ENCODE measurements at places on chromosomes 16 and 17.

DNA sequence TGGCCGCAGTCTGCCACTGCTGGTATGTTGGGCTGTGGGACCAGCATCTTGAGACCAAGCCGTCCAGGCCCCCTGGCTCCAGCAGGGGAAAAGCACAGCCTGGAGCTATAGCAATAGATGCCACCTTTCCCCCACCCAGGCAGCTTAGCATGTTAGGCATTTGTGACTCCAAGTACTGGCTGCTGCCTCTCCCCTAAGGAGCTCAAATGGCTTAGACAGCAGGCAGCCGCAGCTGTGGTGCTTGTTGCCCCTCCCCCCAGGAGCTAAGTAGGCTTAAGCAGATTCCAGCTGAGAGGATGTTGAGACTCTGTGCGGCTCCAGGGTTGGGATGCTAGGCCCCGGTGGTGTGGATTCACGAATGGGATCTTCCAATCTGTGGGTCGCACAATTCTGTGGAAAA lies 88.8 kb upstream of the ANKFN1 start:
- DNase-seq = no peak

GRCh38 chr17:29058391-29058790 lies 15.4 kb downstream of the PIPOX start:
- DNase-seq = no peak

DNA sequence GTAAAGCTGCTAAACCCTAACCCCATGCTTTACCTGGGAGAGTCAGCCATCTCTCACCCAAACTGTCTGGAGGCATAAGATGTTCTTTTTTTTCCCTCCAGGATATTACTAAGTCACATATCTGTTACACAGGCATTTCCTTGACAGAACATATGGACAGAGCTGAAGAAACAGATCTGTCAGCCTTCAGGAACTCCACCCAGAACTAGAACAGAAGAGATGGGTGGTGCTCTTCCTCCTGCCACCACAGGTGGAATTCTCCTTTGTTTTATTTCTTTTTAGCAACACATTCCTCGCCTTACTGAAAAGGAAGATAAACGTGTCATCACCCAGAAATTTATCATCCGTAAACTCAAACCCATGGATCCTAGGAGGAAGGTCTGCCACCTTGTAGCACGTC lies 8.8 kb downstream of the MYCBPAP start:
- DNase-seq = no peak

DNA sequence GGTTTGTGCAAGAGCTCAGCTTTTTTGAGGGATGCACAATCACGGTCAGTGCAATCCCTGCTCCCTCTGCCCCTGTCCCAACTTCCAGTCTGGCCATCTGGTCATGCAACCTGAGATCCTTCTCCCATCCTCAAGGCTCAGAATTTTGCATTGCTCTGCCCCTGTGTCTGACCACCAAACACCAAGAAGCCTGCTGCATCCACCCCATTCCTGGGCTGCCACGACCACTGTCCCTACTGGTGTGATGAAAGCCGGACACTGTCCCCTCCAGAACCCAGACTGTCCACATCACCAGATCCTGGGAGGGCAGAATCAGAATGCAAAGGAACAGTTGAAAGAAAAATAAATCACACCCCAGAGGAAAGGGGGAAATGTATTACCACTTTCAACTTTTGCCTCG lies 231.0 kb downstream of the C16orf78 start:
- DNase-seq = no peak

DNA sequence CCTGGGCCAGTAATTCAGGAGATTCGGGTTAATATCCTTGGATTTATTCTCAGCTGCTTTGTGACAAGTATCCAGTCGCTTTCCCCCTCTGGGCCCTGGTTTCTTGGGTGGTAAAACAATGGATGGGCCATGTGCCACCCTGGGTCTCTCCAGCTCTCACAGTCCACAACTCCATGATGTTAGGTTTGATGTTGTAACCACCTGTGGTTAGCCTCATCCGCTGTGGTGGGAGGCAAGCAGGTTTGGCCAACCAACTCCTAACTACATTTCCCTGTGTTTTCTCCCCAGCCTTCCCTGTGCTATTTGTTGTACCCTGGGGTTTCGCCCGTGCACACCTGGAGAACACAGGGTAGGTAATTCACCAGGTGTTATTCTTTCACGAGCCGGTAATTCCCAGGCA lies 35.1 kb downstream of the GLP2R start:
- DNase-seq = no peak

DNA sequence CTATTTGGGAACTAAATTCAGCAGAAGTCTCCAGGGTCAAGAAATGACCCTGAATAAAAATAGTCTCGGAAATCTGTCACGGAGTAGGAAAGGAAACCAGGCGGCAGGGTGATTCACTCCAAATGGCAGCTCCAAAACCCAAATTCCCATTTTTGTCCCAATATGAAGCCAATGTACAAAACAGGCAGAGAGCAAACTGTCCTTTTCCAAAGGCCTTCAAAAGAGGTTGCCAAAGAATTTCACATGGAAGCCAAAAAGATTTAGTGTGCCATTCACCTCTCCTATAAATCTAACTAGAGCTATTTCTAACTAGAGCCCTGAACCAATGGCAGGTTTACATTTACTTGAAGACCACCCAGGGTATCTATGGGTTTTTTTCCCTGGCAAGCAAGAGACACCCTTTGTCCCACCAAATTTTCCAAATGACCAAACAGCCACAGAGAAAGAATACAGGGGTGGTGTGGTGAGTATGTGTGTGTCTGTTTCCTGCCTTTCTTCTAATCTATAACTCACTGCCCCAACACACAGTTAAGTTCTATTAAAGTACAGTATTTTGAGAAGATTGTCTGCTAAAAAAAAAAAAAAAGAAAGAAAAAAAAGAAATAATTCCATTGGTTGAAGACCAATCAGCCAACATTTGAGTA lies 6.8 kb downstream of the MYO1D start:
- DNase-seq = no peak

GRCh38 chr16:85660843-85661739 lies 27.7 kb downstream of the GINS2 start:
- DNase-seq = no peak

GRCh38 chr17:64413513-64413912 lies 22.9 kb upstream of the PECAM1 start:
- no peak for DNase-seq

DNA sequence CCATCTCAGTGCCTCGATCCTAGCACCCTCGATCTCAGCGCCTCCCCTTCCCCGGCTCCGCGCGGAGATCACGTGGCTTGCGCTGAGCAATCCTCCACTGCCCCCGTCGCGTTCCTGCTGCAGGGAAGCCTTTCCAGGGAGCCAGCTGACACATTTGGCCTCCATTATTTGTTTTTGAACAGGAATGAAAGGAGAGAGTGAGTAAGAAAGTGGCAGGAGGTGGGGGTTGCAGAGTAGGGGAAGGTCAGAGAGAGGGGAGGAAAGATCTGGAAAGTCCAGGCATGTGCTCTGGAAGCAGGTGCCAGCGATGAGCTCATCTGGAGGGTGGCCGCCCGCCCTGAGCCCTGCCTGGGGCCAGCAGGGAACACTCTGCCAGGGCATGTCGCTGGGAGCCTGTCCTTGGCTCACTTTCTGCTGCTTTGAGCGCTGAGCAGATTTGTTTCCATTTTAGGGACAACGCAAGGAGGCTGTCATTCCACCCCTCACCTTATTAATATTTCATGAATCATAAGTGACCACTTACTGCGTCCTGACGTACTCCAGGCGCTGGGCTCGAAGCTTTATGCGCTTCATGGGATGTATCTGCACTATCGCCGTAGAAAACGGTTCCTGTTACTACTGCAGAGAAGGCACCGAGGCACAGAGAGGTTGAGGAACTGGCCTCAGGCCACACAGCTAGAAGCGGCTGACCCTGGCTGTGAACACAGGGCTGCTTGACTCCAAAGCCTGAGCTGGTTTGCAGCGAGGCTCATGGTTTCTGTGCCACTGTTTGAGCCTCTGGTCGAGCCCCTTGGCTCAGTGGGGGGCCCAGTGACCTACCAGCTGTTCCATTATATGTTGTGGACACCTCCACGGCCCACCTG lies 283.1 kb downstream of the SEC14L1 start:
- no peak for DNase-seq

- no peak for DNase-seq
These were observed 31.8 kb downstream of the PITPNM3 start for GRCh38 chr17:6524520-6524919.

DNA sequence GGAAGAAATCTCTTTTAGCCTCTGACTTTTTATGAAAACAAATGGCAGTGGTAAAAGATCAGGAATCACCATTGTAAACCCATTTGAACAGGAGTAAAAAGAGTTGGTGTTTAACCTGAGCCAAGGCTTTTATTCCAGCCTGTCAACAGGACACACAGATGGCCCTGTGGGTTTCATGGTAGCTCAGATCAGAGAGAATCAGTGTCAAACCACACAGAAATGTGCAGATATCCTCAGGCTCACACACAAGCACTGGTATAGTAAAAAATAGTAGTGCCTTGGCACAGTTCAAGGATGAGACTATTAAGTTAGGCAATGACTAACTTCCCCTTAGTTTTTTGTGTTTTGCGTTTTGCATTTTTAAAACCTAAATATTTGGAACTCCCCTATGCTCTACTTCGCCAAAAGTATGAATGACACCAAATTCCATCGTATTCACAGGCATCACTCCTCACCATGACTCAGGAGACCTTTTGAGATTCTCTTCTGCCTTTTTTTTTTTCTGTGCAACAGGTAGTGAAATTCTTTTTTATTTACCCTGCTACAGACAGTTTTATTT lies 1200.0 kb downstream of the CDH11 start:
- DNase-seq = no peak

- DNase-seq = no peak
These were observed 95.3 kb downstream of the SOCS1 start for GRCh38 chr16:11160676-11161115.

GRCh38 chr17:56835264-56835585 lies 1.3 kb downstream of the DGKE start:
- no peak for DNase-seq

GRCh38 chr16:28304214-28304613 lies 11.9 kb downstream of the SBK1 start:
- no peak for DNase-seq

GRCh38 chr16:54748611-54749190 lies 182.0 kb upstream of the IRX5 start:
- DNase-seq = no peak
